A549 treated with CpdA at 1 μM for 4 hours (cell line): ENCODE measurements at places on chromosomes 5 and 9. TPM values are rescaled to one million over a fixed set of nuclear protein-coding genes. Genes with fewer than 3 reads are reported as not detected.

Gene EIF4E1B
- total RNA-seq: not detected in 5 replicates

Gene ADAMTS12
- 6.5 to 8.6 TPM (median 7.4 TPM) in 5 replicates for total RNA-seq

Gene OLFML2A
- total RNA-seq: 15.5 to 24.4 TPM (median 18.2 TPM) in 5 replicates

Gene SPINK14
- total RNA-seq: not detected in 5 replicates
